ENCODE measurements at places on chromosomes 11 and 22.

- peak; percentile 88 for DNase-seq
Measured at GRCh38 chr11:10599388-10600175, 31.1 kb upstream of the LYVE1 start.

DNA sequence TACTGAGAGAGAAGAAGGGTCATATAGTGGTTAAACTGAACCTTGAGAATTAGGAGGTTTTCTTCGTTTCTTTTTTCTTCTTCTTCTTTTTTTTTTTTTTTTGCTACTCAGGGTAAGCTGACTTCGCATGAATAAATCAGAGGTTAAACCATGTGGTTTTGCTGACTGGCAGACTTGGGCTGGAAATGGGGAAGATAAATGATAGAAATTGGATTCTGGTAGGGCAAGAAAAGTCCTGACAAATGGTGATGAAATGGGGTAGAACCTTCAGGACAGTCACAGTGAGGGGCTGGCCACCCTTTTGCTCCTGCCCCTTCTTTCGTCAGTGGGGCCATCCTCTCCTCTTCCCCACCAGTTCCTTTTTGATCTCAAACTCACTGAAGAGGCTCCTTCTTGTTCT is 1.6 kb upstream of the SWAP70 start:
- DNase-seq = peak; percentile 15

DNA sequence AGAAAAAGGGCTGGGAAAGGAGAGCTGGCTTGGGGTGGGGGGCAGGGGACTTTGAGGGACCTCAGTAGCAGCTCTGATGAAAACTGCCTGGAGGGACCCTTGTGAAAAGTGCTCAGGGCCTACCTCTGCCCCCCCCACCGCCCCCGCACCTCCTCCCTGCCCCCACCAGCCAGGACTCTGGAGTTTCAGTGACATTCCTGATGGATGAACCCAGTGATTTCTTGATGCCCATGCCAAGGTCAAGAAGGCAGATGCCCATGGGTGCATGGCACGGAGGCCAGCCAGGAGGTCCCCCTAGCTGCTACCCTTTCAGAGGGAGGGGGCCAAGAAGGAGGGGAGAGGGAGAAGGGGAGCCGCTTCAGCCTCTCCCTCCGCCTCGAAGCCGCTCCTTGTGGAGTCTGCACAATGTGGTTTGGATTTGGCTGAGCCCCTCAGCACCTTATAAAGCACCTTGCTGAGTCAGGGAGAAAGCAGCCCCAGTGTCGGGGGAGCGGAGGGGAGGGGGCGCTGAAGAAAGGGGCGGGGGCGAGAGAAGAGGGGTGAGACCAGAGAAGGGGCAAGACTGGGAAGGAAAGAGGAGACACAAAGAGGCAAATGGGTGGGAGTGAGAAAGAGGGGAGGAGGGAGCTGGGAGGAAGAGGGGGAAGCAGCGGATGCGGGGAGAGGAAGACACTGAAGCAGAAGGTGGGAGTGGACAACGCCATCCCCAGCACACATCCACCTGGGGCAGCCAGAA is 2.1 kb upstream of the CLCF1 start:
- DNase-seq = no peak

DNA sequence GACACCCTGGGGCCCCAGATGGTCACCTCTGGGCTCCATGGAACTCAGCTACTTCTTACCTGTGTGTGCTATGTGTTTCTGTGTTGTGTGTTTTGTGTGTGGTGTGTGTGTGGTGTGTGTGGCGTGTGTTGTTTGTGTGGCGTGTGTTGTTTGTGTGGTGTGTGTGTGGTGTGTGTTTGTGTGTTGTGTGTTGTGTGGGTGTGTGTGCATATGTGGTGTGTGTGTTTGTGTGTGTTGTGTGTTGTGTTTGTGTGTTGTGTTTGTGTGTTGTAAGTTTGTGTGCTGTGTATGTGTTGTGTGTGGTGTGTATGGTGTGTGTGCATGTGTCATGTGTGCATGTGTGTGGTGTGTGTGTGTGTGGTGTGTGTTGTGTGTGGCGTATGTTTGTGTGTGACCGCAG is 3.8 kb upstream of the WNT7B start:
- no peak for DNase-seq

DNA sequence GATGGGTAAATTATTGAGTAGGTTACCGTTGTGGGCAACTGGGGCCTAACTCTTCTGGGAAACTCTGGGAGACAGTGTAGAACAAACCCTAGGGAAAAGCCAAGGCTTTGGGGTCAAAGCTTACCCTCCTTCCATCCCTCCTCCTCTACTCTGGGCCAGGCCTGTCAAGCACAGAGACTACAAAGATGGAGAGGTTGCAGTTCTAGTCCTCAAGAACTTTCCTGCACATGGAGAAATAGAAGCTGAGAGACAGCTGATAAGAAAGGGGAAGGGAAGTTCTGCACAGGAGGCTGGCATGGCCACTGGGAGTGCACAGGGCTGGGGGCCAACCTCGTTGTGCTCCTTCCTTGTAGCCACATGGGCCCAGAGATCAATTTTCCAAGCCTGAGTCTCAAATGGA is 67.2 kb upstream of the ALX4 start:
- no peak for DNase-seq

- no peak for DNase-seq
Measured at GRCh38 chr11:93288767-93289166, 41.8 kb upstream of the DEUP1 start.

GRCh38 chr11:20056109-20056949 is 103.9 kb downstream of the DBX1 start:
- DNase-seq = no peak

DNA sequence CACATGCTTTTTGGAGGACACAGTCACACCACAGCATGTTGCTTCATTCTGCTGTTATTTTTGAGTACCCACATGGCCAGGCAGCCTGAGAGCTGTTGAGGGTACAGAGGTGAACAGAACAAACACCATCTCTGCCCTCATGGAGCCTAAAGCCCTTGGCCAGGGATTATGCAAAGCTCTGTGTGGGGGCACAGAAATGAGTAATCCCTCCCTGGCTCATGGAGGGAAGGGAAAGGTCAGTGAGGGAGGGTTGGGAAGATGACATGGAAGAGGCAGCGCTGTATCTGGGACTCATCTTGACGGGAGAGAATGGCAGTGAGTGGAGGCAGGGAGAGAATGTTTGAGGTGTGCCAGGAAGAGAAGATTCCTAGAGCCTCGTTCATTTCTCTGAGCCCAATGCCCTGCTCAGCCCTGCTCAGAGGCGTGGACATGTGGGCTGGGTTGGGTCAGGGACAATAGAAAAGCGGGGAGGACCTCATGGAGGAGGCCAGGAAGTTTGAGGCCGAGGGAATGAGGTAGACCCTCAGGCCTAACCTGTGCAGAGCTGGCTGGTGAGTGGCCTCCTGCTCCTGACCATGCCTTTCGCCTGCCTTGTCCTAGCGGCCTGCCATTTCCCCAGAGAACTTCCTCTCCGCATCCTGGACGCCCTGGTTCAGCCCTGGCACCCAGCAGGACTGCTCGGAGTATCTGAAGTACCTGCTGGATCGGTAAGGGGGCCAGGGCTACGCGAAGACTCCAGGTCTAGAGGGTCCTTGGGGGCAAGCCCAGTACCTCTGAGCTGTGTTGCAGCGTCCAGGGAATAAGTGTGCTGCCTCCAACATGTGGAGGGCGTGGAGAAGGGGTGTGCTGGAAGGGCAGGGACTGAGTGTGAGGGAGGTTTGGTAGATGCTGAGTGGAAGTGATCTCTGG is 19.8 kb downstream of the USP35 start:
- DNase-seq = peak; percentile 17

- peak; percentile 90 for DNase-seq
Measured at GRCh38 chr11:8068605-8069221, 12.3 kb upstream of the TUB start.

DNA sequence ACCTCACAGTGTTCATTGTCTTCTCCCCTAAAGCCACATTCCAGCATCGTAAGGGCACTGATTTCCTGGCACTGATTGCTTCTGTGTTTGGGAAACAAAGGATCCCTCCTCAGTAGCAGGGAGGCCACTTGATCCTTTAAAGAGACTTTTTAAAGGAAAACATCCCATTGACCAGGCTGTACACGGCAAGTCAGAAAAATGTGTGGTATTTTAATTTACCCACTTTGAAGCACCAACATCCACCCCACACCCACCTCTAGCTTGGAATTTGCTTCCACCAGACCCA is 364.9 kb downstream of the SHANK2 start:
- DNase-seq = no peak
